NCI-H510A (cell line): ENCODE measurements at places on chromosomes 4 and X.

DNA sequence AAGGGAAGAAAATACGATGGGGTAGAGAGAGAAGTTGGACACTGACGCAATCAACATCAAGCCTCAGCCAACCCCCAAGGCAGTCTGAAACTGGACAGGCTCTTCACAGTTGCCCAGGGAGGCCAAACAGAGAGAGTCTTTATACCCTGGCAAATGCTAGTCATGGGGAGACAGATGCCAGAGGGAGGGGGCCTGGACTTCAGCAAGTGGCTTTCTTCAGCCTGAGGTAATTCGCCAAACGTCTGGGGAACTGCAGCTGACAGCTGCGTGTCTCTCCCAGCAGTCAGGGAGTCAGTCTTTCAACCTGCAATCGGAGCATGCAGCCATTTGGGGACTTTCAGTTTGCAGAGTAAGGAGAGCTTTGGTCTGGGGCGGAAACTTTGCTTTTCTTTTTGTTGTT is 521.6 kb downstream of the TRIML1 start:
- no peak for DNase-seq

- no peak for DNase-seq
These were observed 439 bp downstream of the SEC31A start for GRCh38 chr4:82890528-82890900.

GRCh38 chrX:1531096-1531890 is 5.7 kb downstream of the P2RY8 start:
- no peak for DNase-seq

GRCh38 chr4:88033309-88033708 is 25.9 kb downstream of the PKD2 start:
- peak; percentile 2 for DNase-seq

- no peak for DNase-seq
These were observed 11.7 kb upstream of the TMEM271 start for GRCh38 chr4:587671-588350.

DNA sequence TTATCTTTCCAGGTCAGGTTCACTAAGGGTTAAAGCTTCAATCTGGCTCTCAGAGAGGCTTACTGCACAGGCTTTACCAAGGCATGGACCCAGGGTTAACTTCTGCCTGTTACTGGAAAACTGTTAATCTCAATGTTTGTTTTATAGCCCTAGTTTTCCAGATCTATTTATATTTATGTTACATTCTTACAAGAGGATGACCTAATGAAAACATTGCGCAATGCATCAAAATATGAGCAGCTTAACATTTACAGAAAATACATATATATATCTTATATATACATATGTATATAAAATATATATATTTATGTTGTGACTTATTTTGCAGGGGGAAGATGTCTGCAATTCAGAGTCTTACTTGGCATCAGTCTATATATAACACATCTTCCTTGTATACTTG is 112.3 kb downstream of the PCDH19 start:
- no peak for DNase-seq

DNA sequence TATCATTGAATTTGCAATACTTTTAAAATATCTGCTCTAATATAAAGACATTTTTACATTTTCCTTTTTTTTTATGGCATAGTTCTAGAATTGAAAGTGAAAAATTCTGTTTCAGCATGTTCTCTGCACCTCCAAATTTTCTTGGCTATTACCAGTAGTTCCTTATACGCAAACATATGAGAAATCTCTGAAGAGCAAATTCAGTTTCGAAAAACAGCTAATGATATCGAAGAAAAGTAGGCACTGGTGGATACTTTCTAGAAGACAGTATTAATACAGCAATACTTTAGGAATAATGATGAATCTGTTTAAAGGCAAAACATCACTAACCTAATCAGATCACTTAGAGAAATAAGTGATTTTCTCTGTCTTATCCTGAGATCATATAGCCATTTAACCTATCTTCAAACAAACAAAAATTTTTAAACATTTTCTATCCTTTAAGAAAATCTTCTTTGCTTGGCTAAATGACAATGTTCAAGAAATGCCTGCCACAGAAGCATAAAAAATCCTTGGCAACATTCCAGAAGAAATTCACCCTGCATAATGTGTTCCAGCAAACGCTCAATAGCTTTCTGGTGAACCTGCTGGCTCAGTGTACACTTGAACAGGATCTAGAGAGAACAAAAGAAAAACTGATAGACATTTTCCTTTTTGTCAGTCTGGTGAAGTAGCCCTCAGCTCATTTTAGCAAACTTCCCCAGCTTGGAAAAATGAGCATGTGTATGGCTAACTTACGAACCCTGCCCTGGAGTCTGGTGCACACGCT is 51.2 kb upstream of the KLF3 start:
- DNase-seq, result peak; percentile 28

- no peak for DNase-seq
These were observed 41.9 kb downstream of the ARHGEF38 start for GRCh38 chr4:105594099-105595010.

DNA sequence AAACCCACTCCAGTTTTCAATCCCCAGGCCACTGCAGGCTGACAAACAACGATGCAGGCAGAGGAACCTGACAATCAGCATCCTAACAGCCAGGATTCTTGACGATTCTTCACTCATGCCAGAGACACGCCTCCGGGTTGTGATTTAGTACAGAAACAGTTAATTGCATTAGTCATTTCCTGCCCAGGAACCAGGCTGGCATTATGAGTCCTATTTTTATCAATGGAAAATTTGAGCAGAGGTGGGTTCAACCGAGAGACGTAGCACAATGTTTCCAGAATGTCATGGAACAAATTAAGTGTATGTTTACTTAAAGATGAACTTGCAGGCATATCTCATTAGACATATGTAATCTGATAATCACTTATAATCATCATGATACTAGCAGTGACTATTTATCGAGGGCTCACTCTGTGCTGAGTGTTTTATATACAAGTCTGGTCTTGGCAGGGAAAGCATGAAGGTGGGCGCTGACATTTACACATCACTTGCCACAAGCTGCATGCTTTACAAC is 159.7 kb downstream of the NSUN7 start:
- no peak for DNase-seq

DNA sequence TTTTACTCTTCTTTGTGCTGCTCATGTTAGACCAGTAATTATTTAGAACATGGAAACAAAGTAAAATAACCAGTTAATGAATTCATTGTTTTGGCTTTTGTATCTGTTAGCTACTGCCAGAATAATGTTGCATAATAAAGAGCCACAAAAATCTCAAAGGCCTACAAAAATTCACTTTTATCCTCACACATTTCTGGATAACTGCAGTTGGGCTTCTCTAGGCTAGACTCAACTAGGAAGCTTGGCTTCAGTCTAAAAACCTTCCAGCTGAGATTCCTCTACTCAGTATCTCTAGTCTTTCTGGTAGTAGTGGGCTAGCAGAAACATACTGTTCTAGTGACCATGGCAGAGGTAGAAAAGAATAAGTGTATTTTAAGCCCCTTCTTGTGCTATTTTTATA is 73.0 kb downstream of the FAT4 start:
- DNase-seq, result no peak

- no peak for DNase-seq
These were observed 40.3 kb upstream of the CENPU start for GRCh38 chr4:184774152-184774551.

DNA sequence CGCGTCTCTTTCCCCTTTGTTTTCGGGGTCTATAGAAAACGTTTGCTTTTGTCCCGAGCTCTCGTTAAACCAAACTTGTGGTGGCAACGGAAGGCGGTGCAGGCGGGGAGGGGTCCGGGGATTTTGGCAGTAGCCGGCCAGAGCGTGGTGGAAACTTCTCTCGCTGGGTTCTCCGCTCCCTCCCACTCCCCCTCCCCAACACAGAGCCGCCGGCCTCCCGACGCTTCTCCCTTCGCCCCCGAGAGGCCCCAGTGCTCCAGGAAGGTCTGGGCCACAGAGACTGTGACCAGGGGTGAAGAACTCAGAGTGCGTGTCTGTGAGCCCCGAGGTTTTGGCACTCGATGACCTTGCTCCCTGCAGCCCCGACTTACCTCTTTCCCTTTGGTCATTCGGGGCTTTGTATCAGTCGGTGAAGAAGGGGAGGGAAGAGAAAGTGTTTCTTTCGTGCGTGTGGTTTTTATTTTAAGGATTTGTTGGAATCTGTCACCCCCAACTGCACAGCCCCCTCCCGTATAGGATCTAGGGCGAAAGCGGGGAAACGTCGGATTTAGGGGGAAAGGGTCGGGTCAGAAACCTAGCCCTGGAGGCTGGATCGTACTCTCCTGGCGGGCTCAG is 9.0 kb upstream of the BCOR start:
- DNase-seq, result no peak

DNA sequence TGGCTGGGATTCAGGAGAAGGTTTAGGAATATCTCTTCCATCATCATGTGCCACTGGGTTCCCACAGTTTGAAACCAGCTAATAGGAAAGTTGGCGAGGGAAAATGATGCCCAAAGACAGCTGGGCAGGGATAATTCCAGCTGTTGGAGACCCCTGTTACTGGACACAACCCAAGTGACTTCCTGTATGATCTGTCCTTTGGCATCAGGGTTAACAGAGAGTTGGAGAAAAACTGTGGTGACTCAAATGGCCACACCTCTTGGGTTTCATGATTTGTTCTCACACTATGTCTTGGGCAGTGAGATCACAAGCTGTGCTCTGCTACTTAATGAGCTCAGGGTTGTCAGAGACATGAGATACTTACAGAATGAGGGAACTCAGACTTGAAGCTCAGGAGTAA is 3.8 kb downstream of the FGF16 start:
- no peak for DNase-seq

DNA sequence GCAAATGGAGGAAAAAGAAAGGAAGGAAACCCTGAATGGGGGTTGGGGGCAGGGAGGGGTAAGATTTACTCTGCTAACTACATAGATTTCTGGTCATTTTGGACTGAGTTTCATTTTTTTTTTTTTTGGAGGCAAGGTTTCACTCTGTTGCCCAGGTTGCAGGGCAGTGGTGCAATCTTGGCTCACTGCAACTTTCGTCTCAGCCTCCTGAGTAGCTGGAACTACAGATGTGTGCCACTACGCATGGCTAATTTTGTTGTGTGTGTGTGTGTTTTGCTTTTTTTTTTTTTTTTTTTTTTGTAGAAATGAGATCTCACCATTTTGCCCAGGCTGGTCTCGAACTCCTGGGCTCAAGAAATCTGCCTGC is 223.5 kb downstream of the APBB2 start:
- no peak for DNase-seq

- no peak for DNase-seq
These were observed 56.9 kb upstream of the TADA2B start for GRCh38 chr4:6986072-6986780.

- no peak for DNase-seq
These were observed 311.8 kb upstream of the SMIM31 start for GRCh38 chr4:164442180-164442579.

GRCh38 chr4:2686379-2687265 is 69.5 kb downstream of the TNIP2 start:
- no peak for DNase-seq

- no peak for DNase-seq
These were observed 88.6 kb upstream of the IL1RAPL1 start for GRCh38 chrX:28498658-28499057.

DNA sequence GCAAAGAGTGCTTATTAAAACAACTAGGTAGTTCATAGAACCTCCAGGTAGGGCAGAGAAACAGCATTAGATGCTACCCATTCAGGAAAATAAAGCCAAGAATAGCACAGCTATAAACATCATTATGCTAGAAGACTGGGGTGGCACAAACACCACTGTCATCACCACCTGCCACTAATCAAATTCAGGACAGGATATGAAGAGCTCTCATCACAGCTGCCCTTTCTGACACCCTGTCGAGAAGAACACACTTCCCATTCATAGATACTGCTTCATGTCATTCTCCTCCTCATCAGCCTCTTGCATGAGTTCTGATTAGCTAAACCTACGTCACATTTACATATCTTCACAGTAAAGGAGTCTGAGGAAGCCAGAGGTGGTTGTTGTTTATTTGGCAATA is 692.3 kb upstream of the HS3ST1 start:
- peak; percentile 29 for DNase-seq
